ENCODE measurements at places on chromosomes 3 and 15.

GRCh38 chr15:29356786-29357185 is 87.2 kb upstream of the NSMCE3 start:
- DNase-seq = no peak

GRCh38 chr3:33231756-33232465 is 13.3 kb upstream of the SUSD5 start:
- peak; percentile 80 for DNase-seq

GRCh38 chr3:37694284-37694675 is 167.4 kb upstream of the CTDSPL start:
- DNase-seq = peak; percentile 22

DNA sequence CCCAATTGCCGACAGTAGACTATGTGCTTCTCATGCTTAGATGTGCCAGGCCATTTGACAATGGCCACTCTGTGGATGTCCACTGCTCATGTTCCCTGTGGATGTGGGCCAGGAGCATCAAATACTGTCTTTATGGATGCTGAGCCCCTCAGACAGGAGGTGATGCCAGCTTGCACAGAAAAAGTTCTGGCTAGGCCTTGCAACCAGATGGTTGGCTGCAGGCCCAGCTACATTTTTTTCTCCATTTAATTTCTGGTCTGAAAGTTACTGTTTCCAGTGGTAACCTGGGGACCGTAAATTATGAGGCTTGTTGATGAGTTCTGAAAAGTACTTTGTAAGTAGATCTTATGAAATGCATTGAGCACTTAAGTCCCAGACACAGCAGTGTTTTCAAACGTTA is 228.5 kb downstream of the CHL1 start:
- DNase-seq = no peak

DNA sequence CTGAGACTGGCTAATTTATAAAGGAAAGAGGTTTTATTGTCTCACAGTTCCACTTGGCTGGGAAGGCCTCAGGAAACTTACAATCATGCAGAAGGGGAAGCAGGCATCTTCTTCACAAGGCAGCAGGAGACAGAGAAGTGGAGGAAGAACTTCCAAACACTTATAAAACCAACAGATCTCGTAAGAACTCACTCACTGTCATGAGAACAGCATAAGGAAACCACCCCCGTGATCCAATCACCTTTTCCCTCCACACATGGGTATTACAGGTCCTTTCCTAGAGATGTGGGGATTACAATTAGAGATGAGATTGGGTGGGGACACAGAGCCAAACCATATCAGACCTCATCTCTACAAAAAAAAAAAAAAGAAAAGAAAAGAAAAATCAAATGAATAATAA is 25.7 kb downstream of the CGGBP1 start:
- no peak for DNase-seq

- DNase-seq = no peak
Measured at GRCh38 chr3:193207290-193208273, 33.4 kb upstream of the PLAAT1 start.

DNA sequence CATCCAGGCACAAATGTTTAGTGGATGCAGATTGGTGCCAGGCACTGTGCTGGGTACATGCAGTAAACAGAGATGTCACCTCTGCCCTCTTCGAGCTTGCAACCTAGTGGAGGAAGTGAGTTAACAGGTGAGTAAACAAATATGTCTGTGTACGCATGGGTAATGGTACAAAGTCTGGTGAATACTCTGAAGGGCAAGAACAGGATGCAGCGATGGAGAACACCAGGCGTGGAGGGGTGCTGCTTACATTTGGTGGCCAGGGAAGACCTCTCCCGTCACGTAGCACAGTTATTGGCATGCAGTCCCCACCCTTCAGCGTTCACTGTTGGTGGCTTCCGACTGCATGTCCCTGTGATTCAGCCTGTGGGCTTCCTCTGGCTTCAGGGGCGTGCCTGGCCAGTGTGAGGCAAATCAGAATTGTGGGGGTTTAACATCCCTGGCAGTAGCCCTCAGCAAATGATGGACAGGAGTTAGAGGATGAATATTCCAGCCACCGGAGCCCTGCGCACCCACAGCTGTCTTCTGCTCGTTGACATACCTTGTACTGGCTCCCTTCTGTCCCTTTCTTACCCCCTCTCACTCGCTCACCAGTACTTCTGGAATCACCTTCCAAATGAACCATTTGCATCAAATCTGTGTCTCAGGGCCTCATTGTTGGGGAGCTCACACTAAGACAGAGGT is 9.1 kb upstream of the HDAC11 start:
- no peak for DNase-seq

DNA sequence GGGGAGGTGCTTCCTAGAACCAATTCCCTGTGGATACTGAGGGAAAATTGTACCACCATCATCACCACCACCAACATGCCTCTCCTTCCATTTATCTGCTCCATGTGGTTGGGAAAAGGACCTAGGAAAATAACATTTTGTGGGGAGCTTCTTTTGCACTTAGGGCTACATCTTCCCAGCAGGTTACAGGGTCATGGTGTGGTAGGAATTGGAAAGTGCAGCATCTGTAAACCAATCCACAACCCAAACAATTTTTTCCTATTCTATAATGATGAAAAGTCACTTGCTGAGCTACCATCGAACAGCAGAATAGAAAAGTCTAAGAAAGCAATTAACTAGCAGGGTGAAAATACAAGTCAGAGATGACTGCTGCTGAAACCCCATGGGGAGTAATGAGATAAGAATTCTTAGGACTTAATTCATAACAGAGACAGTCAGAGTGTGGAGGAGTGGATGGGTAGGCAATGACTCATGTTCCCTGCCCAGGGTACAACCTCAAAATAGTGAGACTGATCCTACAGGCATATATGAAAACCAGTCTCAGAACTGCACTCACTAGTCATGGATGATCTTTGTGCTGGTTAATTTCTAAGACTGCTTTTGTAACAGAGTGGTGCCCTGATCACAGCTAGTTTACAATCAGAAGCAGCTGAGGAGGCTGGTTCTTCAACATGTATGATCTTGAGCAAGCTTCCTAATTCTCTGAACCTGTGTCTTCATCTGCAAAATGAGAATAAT is 38.1 kb upstream of the LEKR1 start:
- DNase-seq = no peak

- DNase-seq = no peak
Measured at GRCh38 chr3:139454346-139454745, 22.0 kb downstream of the RBP2 start.

- DNase-seq = no peak
Measured at GRCh38 chr3:24254649-24255048, 240.0 kb downstream of the THRB start.

- no peak for DNase-seq
Measured at GRCh38 chr15:22956978-22957260, 23.2 kb downstream of the CYFIP1 start.

DNA sequence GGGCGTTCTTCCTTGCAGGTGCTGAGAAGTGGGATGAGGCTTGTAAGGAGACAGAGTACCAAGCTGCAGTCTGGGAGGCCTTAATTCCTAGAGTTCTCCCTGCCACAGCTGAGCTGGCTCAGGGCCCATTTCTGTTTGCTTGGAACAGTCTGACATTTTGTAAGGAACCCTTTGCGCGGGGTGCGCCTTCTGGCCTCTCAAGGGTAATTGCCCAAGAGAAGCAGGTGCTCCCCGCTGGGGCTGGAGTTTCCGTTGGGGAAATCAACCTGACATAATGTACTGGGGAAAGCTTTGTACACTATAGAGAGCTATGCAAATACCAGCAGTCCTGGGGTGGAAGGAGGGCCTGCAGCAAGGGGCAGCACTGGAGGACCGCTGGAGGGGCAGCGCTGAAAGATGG is 83.6 kb downstream of the HMG20A start:
- DNase-seq = peak; percentile 84
